Aortic smooth muscle cell (primary cell): ENCODE measurements at places on chromosomes 13 and 19. TPM values are rescaled to one million over a fixed set of nuclear protein-coding genes. Genes with fewer than 3 reads are reported as not detected.

Gene LRRC63
- not detected in 2 replicates for total RNA-seq

Gene TMEM145
- total RNA-seq: not detected in 2 replicates

Gene HSD17B14
- 1.2 and 4.5 TPM in 2 replicates for total RNA-seq

Gene DENND1C
- total RNA-seq: not detected in 2 replicates

Gene PDX1
- total RNA-seq: not detected in 2 replicates

Gene USPL1
- 10.3 and 10.7 TPM in 2 replicates for total RNA-seq
